ENCODE measurements at places on chromosomes 7 and 10.

DNA sequence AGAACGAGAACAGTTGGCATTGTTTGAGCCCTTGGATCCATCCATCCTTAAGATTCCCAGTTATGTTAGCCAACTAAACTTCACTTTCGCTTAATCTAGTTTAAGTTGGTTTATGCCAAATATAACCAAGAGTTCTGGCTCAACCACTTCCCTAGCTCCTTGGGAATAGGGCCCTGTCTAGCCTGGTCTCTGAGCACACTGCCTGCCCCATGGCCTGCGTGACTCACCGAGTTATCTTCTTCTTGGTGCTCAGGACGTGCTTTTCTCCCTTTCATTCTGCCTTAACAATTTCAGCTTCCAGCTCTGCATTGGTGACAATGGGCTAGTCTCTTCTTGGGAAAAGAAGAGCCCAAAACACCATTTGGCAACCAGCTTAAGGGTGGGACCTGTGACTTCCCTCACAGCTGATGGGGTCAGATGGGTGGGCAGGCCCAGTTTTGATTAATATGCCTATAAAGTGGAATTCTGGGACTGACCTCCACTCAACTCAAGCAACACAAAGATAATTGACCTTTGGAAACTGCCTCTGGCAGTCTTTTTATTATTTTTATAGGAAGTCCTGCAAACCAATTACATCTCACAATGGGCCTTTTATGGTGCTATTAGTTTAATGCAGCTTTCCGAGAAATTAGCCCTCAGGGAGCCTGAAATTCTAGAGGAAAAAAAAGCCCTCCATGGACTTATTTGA, 126.4 kb downstream of the CFAP58 start:
- DNase-seq, result no peak

DNA sequence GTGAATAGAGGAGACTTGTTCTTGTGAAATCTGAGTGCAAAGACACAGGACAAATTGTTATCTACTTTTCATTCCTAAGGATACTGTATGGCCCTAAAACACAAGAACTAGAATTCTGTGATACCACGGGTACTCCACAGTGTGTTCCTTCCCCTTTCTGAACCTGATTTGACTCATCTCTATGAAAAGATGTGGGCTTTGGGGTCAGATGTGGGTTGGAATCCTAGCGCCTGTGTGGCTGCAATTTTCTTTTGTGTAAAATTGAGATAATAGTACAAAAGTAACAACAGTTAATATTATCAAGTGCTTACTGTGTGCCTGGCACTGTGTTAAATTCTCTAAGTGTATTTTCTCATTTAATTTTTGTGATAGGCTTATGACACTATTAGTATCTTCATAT, 8.1 kb downstream of the SRGN start:
- no peak for DNase-seq

- DNase-seq, result no peak
These were observed 54.1 kb downstream of the SRI start for GRCh38 chr7:88165697-88166096.

DNA sequence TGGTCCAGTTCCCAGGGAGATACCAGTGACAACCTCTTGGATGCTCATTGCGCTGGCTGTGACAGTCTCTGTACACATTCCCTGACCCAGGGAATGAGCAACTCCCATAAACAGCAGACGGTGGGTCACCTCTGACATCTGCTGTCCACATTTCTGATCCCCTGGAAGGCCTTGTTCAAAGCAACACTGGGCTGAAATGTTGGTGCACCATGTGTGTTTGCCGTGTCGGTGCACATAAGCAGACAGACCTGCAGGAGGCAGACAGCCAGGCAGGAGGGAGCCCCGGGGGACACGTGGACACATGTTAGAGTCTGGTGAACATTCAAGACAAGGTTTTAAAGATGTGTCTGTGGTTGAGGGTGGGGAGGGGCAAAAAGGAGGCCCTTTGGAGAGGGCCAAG, 254.9 kb downstream of the PLXNA4 start:
- no peak for DNase-seq

GRCh38 chr10:78819361-78820006, 249.3 kb upstream of the ZMIZ1 start:
- DNase-seq, result no peak

DNA sequence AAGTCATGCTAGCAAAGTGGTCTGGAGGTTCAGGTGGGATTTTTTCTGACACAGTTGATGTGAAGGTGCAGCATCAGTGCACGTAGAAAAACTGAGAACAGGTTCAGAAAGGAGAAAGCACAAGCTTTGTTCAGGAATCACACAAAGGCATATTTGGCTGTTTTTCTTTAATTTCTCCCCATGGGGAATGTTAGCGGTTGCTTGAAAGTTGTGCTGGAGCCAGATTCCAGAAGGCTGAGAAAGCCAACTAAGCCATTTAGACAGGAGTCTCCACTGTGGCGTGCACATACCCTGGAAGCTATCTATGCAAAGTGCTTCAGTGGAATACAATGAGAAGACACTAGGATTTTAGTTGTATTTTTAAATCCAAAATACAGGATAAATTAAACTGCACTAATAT, 201.4 kb downstream of the PCLO start:
- DNase-seq, result no peak

DNA sequence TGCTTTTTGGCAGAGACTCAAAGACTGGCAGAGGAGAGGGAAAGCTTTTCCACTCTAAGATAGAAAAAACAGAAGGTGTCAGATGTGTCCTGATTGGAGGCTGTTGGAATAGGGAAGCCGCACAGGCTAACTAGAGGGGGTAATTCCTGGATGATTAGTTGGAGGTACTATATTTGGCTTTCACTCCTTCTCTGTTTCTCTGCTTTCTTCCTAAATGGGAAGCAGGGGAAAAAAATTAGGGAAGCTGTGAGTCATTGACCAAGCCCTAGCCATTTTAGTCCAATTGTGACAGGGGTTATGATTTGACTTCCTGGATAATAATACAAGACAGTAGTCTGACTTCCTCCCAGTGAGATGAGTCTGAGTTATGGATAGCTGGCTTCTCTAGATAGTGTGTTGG, 475.2 kb upstream of the CELF2 start:
- no peak for DNase-seq

DNA sequence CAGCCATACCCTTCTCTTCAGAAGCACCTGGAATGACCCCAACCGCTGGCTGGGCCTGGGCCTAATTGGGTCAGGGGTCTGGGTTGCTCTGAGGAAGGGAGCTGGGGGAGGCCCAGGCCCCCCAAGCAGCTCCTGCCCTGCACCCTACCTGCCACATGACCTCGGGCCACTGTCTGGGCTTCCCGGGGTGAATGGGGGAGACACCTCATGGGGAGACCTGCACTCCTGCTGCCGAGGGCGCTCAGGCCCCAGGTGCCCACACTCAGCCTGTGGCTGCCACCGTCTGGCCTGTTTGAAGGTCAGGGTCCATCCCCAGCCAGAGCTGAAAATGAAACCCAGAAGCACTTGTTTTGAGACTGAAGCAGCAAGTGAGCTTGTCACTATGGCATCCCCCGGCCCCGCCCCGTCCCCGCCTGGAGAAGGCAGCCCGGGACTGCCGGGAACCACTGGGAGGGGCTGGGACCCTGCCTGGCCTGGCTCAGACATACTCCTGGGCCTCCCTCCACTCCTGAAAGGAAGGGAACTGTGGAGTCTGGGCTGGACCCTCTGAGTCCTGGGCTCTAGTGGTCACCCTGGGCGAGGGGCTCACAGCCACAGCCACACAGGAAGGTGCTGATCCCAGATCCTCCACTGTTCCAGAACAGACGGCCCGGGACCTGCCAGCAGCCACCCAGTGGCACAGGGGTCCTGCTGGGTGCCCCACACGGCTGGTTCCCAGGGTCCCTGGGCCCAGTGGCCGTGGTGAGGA, 7.4 kb upstream of the MICALL2 start:
- DNase-seq, result no peak

DNA sequence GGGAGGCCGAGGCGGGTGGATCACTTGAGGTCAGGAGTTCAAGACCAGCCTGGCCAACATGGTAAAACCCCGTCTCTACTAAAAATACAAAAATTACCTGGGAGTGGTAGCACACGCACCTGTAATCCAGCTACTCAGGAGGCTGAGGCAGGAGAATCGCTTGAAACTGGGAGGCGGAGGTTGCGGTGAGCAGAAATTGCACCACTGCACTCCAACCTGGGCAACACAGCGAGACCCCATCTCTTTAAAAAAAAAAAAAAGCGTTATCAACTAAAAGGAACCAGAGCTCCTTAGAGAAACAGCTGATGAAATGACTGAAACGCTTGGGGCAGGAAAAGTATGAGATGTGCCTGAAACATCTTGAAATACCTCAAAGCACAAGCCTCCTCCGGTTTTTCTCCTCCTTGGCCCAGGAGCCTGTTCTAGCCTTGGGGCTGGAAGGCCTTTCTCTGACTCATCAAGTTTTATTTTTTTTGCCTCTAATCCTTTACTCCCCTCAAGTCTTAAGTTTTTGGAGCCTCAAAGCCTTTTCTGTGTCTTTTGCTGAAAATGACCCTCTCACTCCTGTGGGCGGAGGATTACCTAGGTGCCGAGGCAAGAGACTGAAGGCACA, 2.6 kb upstream of the METTL27 start:
- no peak for DNase-seq

GRCh38 chr10:5456563-5456962, 42.8 kb downstream of the CALML5 start:
- no peak for DNase-seq

DNA sequence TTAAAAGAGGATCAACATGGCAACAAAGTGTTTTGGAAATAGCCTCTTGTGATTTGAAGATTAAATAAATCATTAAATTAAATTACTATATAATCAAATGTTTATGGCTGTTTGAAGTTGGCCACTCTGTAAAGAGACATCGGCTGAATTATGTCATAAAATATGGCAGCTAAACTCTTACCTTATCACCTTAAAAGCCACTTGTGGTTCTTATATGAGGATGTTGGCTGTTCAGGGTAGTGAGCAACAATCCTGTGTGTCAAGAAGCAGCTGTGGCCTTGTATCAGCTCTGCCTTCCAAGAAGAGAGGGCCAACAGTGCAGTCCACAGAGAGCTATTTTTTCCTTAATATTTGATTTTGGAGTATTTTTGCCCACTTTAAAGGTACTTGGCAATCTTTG, 113.4 kb upstream of the CDK6 start:
- DNase-seq, result no peak

- DNase-seq, result no peak
These were observed 33.1 kb downstream of the ZMIZ1 start for GRCh38 chr10:79101560-79102497.

DNA sequence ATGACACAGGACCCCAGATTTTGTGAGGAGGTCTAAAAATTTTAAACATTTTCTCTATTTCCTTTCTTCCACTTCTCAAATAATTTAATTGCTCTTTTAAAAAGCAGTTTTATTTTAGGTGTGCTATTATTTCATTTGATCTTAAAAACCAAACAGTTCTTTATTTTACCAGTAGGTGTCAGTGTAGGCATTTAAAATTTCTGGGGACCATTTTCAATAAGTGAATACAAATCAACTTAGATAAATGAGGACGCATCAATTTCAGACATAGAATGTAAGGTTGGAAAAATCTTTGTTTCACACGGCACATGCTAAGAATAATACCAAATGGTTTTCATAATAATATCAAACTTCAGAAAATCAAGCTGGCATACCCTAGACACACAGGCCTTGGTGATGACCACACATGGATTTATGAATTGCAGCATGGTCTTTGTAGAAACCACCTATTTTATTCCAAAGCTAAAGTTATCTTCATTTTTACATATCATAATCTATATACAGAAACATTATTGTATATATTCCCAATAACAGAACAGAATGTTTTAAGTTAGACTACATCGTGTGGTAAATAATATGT, 127.6 kb upstream of the SLC26A5 start:
- DNase-seq, result no peak

- no peak for DNase-seq
These were observed 619.0 kb upstream of the DPP6 start for GRCh38 chr7:153433223-153433622.

DNA sequence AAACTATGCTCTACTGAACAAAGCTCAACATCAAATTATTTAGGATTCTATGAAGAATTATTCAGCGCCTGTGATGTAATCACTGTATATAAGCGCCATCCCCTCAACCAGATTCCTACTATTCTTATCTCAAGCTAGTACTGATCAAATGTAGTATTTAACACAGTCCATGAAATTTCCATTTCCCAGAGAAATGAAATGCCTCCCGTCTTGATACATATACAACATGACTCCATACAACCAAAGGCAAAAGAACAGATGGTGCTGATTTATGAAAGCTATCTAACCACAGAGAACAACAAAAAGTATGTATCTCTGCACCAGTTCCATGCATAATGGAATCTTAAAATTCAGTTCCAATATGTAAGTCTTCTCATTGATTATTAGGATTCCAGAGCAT, 406.1 kb downstream of the PARD3 start:
- DNase-seq, result no peak

- DNase-seq, result no peak
These were observed 57.8 kb upstream of the MSRB2 start for GRCh38 chr10:23037561-23037960.

DNA sequence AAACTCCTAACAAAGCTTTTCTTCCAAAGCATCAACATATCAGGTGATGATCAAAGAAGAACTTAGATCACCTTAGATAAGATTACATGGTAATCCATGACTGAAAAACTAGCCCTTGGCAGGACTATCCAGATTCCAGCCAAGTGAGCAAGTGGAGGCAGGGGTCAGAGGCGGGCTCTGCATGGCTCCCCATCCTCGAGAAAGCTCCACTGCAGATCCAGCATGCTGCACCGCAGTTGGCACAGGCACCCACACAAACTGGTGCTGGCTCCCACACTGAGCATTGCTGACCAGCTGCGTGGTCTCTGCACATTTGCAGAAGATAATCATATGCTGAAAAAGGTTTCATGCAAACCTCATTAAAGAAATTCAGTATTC, 10.1 kb downstream of the PSAP start:
- no peak for DNase-seq

DNA sequence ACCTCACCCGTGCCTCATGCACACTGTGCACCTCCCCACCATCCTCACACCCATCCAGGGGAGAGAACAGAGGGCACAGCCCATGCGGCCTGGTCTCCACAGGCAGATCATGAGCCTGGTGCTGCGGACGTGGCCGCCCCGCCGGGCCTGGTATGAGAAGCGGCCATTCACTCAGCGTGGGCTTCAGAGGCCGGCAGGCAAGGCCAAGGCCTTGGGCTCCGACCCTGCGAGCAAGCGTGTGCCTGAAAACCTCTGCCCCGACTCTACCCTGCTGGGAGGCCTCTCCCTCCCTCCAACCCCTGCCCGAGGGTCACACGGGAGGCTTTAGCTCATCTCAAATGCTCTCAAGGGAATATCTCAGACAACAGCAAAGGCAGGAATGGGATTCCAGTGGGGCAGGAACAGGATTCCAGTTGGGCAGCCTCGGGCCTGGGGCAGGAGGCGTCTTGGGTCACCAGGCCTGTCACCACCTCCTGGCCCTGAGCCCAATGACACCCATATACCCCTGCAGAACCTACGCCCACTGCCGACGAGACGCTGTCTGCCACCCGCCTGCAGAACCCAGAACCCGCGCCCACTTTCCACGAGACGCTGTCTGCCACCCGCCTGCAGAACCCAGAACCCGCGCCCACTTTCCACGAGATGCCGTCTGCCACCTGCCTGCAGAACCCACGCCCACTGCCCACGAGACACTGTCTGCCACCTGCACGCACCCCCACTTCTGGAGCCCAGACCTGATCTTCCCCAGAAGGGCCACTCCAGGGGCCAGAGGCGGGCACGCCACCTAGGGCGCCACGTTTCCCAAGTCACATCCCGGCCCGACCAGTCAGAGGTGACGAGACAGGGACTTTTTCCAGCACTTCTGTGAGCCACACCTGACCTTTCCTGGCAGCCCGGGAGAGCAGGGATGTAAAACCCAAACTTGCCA, 38.9 kb downstream of the ADAP1 start:
- DNase-seq, result no peak

- no peak for DNase-seq
These were observed 1481.3 kb downstream of the GATA3 start for GRCh38 chr10:9535744-9536143.
